ENCODE measurements at places on chromosomes 13 and 19.

- DNase-seq, result no peak
These were observed 3.8 kb upstream of the LILRA5 start for GRCh38 chr19:54316746-54317107.

GRCh38 chr13:73177017-73177416 is 118.2 kb downstream of the KLF5 start:
- no peak for DNase-seq

- DNase-seq, result no peak
These were observed 13.2 kb downstream of the PAF1 start for GRCh38 chr19:39377373-39378362.

- no peak for DNase-seq
These were observed 53.8 kb downstream of the ZDHHC20 start for GRCh38 chr13:21405309-21405708.

- DNase-seq, result no peak
These were observed 2.6 kb upstream of the RYR1 start for GRCh38 chr19:38430931-38431330.
